Nephron progenitor cell (in vitro differentiated cells): ENCODE measurements at places on chromosomes 1 and 21.

- peak; percentile 11 for DNase-seq
Measured at GRCh38 chr1:96520579-96520947, 201.0 kb upstream of the PTBP2 start.

GRCh38 chr1:242784084-242784483 lies 259.6 kb upstream of the PLD5 start:
- no peak for DNase-seq

DNA sequence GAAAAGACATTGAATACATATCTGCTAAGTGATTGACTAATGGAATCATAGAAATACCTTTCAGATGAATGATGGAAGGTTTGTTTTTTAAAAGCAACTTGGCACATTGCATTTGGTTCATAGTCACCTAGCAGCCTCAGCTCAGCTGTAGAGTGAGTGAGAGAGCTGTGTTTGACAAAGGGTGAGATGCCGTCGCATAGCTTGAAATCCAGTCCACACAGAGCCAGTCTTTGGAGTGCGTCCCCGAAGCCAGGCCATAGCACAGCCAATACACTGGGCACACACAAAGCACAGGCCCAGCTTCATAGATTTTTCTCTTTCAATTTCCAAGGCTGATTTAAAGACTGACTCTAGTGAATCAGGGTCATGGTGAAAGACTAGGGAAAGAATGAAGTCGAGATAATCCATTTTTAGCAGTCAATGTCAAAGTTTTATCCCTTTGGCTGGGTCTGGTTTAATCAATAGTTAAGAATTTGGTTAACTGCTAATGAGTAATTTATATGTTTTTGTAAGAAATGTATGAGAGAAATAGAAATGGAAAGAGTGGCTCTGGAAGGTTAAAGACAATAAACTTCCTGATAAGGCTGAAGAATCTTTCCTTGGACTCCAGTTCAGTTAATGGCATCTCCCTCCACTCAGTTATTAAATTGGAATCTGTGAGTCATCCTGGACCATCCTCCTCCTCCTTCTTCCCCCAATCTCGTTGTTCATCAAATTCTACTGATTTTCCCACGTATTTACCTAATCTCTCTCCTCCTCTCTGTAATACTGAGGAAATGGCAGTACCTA lies 101.2 kb upstream of the IRF2BP2 start:
- no peak for DNase-seq

- peak; percentile 11 for DNase-seq
Measured at GRCh38 chr1:90114521-90115141, 119.7 kb downstream of the ZNF326 start.

- peak; percentile 65 for DNase-seq
Measured at GRCh38 chr1:66725885-66726665, 26.2 kb upstream of the DYNLT5 start.

DNA sequence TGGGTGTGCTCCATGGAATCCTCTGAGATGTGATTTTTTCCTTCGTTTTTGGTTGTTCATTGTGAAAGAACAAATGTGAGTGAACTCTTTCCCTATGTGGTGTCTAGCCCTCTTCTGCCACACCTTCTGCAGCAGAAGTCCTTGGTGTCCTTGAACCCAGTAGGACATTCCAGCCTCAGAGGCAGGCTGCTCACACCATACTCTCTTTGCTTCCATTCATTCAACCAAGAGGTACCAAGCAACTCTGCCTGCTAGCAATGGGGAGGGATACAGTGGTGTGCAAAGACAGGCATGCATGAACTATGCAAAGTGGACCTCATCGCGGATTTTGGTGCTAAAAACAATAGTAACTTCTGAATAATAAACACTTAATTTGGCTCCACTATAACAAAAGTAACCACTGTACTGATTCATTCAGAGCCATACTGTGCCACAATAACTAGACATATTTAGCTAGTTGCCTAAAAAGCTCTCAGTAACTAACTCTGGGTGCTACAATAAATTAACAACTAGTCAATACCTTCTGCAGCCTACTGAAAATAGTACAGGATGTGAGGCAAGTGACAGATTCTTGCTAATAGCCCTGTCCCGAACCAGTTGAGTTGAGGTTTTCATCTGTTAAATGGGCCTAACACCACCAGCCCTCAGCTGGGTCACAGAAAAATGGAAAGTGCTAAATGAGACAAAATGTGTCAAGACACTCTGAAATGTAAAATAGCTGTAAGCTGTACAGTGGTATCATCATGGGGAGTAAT lies 155.4 kb downstream of the SLC45A1 start:
- no peak for DNase-seq

- DNase-seq, result no peak
Measured at GRCh38 chr1:89725011-89725370, 92.1 kb downstream of the LRRC8C start.

- no peak for DNase-seq
Measured at GRCh38 chr1:82034812-82035211, 234.1 kb downstream of the ADGRL2 start.

GRCh38 chr1:22518379-22518778 lies 44.9 kb upstream of the EPHA8 start:
- DNase-seq, result no peak
